ENCODE measurements at places on chromosomes 3 and 15.

DNA sequence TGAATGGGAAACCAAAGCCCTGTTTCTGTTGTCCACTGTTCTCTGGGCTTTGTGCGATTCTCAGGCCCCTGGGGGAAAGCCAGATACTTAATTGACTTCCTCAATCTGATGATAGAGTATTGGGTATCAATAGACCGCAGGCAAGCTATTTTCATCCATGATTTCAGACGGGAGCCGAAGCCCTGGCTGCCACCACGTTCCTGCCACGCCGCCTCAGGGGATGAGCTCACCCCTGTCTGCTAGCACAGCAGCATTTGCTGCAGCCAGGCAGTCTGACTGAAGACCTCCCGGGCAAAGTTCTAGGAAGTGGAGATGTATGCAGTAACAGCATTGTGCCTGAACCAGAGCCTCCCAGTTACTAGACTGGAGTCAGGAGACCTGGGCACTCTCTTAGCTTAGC lies 69.8 kb downstream of the ISG20 start:
- DNase-seq: no peak

GRCh38 chr3:16350597-16351318 lies 85.7 kb downstream of the OXNAD1 start:
- no peak for DNase-seq

- DNase-seq: no peak
These were observed 118.2 kb upstream of the GOLIM4 start for GRCh38 chr3:168213920-168214319.

- DNase-seq: peak; percentile 5
These were observed 4.6 kb upstream of the SIN3A start for GRCh38 chr15:75455982-75456531.

GRCh38 chr3:4703054-4703480 lies 209.9 kb downstream of the ITPR1 start:
- no peak for DNase-seq

DNA sequence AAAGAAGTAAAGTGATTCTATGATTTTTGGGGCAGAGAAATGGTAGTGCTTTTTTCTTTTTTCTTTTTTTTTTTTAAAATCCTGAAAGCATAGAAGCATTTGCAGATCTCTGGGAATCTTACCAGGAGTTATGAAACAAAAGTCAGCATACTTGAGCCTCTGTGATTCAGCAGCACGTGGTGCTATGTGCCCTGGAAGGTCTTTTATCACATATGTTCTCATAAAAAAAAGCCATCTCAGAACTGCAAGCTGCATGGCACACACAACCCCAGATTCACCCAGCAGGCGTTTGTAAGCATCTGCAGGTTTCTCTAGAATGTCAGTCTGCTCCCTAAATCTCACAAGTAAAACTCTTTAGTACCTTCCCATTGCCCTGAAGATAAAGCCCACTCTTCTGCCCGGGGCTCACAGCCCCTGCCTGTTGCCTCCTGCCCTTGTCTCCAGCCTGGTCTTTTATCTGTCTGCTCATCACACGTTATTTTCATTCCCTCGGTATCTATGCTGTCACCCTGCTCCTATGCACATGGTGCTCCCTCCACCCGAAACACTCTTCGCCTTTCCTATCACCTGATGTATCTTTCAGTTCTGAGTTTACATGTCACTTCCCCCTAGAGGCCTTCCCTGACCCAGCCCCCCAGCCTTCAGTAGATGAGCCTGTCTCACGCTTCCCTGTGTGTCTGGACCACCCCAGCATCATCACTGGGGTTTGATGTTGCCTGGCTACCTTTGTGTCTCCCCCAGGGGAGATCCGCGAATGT lies 72.4 kb downstream of the CHDH start:
- DNase-seq: no peak

- no peak for DNase-seq
These were observed 281.9 kb upstream of the DPH6 start for GRCh38 chr15:35827911-35828310.

DNA sequence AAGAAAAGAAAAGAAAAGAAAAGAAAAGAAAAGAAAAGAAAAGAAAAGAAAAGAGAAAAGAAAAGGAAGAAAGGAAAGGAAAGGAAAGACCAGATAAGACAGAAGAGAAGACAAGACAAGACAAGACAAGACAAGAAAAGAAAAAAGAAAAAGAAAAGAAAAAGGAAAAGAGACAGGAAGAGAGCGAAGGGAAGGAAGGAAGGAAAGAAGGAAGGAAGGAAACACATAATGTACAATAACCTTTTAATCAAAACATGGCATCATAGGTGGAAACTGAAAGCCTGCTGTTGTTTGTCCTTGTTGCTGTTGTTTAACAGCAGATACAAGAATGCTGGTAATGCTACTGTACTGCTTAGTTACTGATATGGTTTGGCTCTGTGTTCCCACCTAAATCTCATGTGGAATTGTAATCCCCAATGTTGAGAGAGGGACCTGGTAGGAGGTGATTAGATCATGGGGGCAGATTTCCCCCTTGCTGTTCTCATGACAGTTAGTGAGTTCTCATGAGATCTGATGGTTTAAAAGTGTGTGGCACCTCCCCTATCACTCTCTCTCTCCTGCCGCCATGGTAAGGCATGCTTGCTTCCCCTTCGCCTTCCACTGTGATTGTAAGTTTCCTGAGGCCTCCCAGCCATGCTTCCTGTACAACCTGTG lies 67.3 kb downstream of the MCF2L2 start:
- DNase-seq: no peak

DNA sequence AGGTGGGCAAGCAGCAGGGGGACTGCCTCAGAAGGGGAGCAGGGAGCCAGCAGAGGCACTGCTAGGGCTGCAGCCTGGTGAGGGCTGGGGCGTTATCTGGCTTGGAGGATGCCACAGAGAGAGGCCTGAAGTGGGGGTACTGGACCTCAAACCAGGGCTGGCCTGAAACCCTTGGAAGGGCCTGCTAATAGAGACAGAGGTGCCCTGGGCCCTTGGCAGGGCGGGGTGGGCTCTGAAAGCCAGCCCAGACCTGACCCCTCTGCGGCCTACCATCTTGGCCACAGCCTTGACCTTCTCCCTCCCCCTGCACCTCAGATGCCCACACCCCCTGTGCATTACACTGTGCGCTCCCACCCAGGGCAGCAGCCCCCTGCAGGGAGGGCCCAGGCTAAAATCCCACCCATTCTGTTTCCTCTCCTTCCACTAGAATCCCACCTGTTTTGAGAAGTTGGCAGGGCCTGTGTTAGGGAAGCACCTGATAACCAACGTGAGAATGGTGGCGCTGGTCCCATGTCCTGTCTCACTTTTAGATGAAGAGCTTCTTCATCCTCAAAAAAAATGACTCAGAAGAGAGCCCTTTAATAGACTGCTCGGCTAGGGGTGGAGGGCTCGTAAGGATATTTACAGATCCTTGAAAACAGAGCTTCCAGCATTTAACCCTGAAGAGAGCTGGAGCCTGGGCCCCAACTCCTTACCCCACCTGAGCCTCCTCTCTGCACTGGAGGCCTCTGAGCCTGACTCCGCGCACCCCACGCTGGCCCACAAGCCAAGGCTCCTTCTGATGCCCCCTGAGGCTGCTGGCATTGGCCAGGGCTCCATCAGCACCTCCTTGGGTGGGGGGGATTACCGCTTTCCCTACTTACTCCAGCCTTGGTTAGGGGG lies 29.8 kb downstream of the LOXL1 start:
- DNase-seq: no peak

GRCh38 chr15:26665957-26666791 lies 106.7 kb downstream of the GABRB3 start:
- no peak for DNase-seq
